8988T (cell line): ENCODE measurements at places on chromosomes 5 and 9.

- no peak for DNase-seq
Measured at GRCh38 chr5:9194509-9194908, 351.4 kb downstream of the SEMA5A start.

DNA sequence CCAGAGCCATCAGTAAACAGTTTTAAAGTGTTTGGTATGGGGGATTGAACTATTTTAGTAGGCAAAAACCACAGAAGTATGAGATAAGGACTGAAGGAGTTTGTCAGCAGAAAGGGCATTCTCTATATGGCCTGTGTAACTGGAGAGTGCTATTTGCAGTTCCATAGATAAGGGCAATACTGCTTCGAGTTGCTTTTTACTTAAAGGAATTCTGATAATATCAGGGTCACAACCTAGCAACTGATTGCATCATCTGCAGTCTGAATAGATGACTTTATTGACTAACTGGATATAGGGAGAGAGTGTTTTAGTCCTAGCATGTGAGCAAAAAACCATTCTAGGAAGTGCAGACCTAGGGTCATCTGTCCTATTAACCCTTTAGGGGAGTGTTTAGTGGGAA, 645.2 kb upstream of the PTPRD start:
- DNase-seq: no peak

DNA sequence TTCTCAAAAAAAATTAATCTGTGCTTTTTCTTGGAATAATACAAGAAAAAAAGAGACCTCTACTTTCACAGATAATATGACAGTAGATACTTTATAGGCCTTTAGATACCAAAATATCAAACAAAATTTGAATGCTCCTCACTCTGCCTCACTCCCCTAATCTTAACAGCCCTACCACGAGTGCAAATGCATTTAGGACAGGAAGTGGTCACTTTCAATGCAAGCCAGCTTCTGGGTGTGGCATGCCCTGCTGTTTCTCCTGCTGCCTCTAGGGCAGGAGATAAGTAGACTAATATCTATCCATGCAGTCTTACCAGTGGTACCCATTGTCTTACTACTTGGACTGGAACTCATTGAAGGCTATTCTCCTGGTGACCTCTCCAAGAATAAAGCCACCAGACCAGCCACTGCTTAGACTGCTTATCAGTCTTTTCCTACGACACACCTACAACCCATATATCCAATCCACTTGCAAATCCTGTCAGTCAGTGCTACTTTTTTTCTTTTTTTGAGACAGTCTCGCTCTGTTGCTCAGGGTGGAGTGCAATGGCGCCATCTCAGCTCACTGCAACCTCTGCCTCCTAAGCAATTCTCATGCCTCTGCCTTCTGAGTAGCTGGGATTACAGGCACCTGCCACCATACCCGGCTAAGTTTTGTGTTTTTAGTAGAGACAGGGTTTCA, 23.0 kb downstream of the FRRS1L start:
- DNase-seq: no peak

- no peak for DNase-seq
Measured at GRCh38 chr9:73149371-73150067, 2.1 kb upstream of the ANXA1 start.

DNA sequence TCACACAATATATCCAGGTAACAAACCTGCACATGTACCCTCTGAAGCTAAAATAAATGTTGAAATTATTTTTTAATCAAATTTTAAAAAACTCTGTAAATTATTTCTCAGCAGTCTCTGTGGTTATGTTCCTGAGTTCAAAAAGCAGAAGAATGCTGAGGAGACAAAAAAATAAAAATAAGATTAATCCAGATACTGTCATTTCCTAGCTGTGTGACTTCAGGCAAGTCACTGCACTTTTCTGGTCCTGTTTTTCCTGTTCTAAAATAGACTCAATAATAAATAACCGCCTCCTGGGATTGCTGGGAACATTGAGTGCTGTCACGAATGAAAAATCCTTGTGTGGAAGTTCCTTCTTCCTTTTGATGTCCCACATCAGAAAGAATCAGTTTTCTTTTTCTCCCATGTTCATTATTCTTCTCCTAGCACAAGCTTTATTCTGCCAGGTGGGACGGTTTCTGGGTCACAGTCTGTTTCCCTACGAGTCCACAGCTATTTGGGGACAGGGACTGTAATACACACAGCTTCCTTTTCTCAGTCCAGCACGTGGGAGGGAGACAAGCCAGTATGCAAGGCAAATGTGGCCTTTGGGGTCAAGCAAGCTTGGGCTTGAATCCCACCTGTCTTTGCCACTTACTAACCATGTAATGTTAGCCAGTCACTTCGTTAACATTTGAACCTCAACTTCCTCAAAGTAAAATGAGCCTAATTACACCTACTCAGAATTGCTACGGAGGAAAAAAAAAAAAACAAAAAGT, 156.9 kb downstream of the TRIM32 start:
- no peak for DNase-seq

DNA sequence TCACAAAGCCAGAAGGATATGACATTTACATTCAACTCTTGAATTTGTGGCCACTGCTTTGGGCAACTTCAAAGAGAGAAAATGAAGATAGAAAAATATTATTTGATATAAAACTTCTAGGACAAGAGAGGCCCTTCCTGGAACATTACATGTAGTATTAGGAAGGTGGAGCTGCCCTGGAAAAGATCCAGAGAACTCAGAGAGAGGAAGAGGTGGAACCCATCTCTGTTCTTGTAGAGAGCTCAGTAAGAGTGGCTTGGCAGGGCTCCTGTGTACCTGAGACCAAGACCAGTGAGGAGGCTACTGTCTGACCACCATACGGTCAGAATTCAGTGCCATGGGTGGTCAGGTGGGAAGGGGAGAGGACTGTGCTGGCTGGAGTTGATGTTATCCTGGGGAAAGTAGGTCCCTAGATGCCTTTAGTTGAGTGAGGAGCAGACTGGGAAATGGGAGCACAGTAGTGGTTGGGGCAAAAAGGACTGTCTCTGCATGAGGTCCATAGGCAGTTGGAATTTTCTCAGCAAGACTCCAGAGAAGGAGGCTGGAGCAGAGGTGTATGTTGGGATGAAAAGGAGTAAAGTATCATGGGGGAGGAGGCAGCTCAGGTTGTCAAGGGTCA, 7.6 kb downstream of the TGFBI start:
- DNase-seq: no peak

- no peak for DNase-seq
Measured at GRCh38 chr5:42839196-42839595, 27.5 kb upstream of the SELENOP start.

- DNase-seq: no peak
Measured at GRCh38 chr9:34252670-34253459, 74.0 kb downstream of the UBAP1 start.

DNA sequence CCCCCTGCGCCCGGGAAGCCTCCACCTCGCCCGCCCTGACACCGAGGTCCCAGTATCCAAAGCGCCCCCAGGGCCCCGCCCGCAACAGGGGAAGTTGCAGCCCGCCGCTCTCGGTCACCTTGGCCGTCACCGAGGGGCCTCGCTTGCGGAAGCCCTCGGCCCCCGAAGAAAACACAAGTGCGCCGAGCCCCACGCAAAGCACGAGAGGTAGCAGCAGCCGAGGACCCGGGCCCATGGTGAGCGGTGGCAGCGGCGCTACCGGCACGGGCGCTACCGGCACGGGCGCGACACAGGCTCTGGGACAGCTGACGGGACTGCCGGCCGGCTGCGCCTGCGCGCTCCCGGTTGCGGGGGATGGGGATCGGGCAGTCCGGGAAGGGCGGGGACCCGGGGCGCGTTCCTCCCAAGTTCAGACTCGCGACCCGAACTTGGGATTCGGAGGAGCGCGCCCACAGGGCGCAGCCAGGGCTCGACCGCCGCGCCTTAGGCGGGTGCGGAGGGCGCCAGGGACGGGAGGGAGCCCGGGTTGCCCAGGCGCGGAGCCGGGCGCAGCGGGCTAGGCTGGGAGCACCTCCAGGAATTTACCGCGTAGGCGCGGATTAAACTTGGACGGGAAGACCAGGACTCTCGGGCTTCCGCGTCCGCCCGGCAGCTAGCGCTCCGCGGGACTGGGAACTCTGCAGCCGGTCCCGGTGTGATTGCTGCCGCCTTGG, at the start of gene PPIC:
Gene PPIC (minus strand): TSS at position 335 of the 713 bp plus-strand sequence. CDS start 100 bp downstream, at position 235.
- DNase-seq: peak; percentile 76

- DNase-seq: no peak
Measured at GRCh38 chr5:96522635-96523355, 89.7 kb upstream of the PCSK1 start.

DNA sequence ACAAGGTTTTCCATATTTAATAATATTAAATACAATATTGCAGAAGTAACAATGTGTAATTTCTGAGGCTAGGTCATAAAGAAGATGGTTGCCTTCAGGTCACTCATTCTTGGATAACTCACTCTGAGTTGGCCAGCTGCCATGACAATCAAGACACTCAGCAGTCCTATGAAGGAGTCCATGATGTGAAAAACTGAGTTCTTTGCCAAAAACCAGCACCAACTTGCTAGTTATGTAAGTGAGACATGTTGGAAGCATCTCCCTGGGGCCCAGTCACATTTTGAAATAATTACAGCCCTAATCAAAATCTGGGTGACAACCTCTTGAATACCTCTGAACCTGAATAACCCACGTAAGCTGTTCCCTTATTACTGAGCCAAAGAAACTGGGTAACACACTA, 453.2 kb downstream of the CDH18 start:
- no peak for DNase-seq

DNA sequence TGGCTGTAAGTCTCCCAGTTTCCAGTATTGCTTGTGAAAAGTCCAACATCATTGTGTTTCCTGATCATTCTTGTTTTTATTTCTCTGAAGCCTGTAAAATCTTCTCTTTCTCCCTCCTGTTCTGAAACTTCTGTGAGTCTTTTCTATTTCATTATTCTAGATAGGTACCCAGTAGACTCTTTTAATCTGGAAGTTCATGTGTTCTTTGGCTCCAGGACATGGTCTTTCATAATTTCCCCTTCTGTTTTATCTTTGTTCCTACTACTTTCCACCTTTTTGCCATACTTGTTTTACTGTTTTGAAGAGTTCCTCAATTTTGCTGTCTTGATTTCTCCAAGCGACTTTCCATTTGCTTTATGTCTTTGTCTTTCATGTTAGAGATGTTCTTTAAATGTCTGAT, 168.1 kb downstream of the APBA1 start:
- no peak for DNase-seq

DNA sequence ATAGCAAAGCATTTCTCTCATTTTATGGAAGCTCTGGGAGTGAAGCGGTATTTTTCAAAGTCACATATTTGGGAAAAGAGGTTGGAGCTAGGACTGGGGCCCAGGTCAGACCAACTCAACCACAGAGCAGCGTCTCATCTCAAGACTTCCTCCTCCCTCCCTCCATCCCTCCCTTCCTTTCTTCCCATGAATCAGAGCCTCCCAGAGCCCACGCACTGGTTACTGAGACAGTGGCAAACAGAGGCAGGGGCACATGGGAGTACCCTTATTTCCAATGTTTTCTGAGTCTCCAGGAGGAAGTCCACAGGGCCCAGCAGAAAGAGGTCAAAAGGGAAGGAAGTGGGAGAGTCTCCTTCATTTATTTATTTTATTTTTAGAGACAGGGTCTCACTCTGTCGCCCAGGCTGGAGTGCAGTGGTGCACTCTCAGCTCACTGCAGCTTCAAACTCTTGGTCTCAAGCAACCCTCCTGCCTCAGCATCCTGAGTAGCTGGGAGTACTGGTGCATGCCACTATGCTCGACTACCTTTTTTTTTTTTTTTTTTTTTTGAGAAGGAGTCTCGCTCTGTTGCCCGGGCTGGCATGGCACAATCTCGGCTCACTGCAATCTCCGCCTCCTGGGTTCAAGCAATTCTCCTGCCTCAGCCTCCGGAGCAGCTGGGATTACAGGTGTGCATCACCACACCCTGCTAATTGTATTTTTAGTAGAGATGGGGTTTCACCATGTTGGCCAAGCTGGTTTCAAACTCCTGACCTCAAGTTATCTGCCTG, 52.5 kb upstream of the CDKN2AIPNL start:
- no peak for DNase-seq

- no peak for DNase-seq
Measured at GRCh38 chr9:109331353-109331752, 10.5 kb upstream of the EPB41L4B start.

DNA sequence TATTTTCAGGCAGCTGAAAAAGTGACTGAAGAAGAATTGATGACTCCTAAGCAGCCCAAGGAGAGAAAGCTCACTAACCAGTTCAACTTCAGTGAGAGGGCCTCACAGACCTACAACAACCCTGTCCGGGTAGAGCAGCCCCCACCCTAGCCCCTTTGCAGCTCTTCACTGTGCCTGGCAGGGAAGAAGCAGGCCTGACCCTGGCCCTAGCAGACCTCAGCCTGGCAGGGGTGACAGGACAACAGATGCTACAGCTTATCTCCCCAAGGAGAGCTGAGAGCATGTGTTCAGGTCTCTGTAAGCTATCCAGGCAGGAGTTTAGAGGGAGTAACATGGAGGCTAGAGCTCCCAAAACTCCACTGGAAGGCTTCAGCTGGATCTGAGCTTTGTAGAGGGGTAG, 31.8 kb downstream of the DNAI1 start:
- DNase-seq: no peak

DNA sequence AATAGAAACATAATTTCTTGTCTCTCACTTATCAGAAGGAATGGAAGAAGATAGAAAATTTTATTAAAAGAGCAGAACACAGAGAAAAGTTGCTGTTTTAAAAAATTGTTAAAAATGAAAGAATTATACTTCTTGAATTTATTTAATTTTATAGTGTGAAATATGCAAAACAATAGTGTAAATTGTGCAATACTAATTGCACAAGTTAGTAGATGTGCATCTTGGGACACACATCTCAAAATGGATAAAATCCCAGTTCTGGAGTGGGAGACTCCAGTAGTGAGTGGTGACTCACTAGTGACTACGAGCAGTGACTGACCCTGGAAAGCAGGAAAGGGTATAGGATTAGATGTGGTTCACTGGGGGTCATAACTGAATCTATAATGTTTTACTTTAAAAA, 223.2 kb downstream of the MSX2 start:
- no peak for DNase-seq

DNA sequence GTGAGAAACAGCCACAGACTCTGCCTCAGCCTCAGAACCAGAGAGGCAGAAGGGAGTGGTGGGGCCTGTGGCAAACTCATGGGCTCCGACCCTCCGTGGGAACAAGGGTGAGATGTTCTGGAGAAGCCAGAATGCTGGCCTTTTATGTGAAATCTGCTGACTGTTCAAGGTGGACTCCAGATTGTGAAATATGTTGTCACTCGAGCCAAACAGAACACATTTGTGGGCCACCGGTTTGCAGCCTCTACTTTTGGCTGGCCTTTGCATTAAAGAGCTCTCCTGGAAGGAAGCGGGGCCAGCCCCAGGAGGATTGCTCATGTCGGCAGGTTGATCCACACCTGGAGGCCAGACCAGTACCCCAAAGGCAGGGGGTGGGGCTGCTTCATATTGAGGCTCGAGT, 62.4 kb downstream of the ERGIC1 start:
- no peak for DNase-seq

DNA sequence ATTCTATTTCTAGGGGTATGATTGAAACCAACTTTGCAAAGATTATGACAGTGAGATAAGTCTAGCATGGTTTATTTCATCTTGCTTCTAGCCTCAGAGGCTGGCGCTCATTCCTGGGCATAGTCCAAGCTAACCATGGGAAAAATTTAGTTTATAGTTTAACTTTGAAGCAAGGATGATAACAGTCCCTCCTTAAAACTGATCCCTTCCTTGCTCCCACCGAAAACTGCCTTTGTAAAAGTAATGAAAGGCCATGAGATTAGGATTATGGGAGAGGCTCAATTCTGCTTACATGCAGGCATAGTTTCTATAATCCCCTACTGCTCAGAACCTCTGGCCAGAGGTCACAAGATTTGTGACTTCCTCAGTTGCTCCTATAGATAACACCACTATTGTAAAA, 75.7 kb downstream of the TARS1 start:
- DNase-seq: no peak

- no peak for DNase-seq
Measured at GRCh38 chr9:108956631-108957026, 22.4 kb downstream of the ABITRAM start.

GRCh38 chr5:40334242-40334635, 345.5 kb upstream of the PTGER4 start:
- no peak for DNase-seq
